ENCODE measurements at places on chromosomes 11 and 22. TPM values are rescaled to one million over a fixed set of nuclear protein-coding genes. Genes with fewer than 3 reads are reported as not detected.
A peak's percentile ranks its signal among the peaks of the same experiment; 100 is the strongest.

DNA sequence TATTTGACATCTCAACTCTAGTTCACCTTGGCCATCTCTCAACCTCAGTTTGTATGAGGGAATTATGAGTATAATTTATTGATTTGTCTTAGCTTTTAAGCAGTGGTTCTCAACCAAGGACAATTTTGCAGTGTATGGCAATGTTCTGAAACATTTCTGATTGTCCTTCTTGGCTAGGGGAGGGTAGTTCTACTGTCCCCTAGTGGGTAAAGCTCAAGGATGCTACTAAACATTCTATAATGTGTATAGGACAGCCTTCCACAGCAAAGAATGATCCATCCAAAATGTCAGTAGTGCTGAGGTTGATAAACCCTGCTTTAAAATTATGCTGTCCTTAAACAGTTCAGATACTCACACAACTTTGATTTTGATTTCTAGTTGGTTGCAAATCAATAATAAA lies 78.1 kb upstream of the ALKBH3 start:
- DNase-seq: peak; percentile 16
- H3K4me3 ChIP-seq: no peak overlapping the region
- peaks cover 2% of the 10 kb centered on the region for H3K36me3 ChIP-seq
- no peak overlapping the region for H3K27ac ChIP-seq
- peaks cover 2% of the 10 kb centered on the region for H3K4me1 ChIP-seq
- no peaks in the 10 kb centered on the region for H3K27me3 ChIP-seq

DNA sequence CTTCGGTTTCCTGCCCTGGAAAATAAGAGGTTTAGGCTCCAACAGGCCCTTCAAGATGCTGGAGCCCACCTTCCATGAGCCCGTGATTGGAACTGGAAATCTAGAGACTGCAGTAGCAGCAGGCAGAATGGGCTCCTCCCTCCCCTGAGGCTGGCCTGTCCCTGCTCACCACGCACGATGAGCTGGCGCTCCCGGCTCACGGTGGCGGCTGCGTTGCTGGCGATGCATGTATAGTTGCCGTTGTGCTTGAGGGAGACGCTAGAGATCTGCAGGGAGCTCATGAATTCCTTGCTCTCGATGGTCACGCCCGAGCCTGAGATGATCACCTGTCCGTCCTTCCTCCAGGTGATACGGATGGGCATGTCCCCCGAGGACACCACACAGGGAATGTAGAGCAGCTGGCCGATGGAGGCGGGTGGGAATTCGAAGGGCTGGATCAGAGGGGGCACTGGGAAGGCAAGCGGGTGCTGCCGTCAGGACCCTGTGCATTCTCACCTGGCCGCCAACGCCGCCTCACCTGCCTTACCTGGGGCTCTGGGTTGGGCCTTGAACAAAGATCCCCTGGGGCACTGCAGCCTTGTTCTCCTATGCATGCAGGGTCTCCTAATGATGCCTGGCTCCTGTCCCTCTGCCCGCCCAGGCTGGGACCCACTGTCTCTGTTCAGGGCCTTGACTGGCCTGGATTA lies 177.8 kb downstream of the CEP164 start:
- no peaks in the 10 kb centered on the region for H3K36me3 ChIP-seq
- no peak overlapping the region for H3K27ac ChIP-seq
- H3K4me3 ChIP-seq: no peak overlapping the region
- no peaks in the 10 kb centered on the region for H3K4me1 ChIP-seq
- DNase-seq: no peak
- peaks cover 25% of the 10 kb centered on the region for H3K27me3 ChIP-seq

OR56A1 gene
- not detected for total RNA-seq

- H3K36me3 ChIP-seq: no peaks in the 10 kb centered on the region
- no peaks in the 10 kb centered on the region for H3K27me3 ChIP-seq
- no peak for DNase-seq
- H3K4me1 ChIP-seq: no peaks in the 10 kb centered on the region
- H3K27ac ChIP-seq: no peak overlapping the region
Measured at GRCh38 chr22:48607901-48608662, 1219.6 kb downstream of the BRD1 start.

HEPN1 gene
- total RNA-seq: not detected

MS4A14 gene
- not detected for total RNA-seq

Data from IMR-90 (cell line).